ENCODE measurements at places on chromosomes 11 and 22.
A peak's percentile ranks its signal among the peaks of the same experiment; 100 is the strongest.

DNA sequence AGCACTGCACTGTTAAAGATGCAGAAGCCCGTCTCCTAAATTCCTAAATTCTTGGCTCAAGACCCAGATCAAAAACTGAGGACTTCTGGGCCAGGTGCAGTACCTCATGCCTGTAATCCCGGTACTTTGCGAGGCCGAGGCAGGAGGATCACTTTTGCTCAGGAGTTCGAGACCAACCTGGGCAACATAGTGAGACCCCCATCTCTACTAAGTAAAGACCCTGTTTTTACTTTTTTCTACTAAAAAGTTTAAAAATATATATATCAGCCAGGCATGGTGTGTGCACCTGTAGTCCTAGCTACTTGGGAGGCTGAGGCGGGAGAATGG is 29.7 kb downstream of the PDGFB start:
- no peak for DNase-seq

DNA sequence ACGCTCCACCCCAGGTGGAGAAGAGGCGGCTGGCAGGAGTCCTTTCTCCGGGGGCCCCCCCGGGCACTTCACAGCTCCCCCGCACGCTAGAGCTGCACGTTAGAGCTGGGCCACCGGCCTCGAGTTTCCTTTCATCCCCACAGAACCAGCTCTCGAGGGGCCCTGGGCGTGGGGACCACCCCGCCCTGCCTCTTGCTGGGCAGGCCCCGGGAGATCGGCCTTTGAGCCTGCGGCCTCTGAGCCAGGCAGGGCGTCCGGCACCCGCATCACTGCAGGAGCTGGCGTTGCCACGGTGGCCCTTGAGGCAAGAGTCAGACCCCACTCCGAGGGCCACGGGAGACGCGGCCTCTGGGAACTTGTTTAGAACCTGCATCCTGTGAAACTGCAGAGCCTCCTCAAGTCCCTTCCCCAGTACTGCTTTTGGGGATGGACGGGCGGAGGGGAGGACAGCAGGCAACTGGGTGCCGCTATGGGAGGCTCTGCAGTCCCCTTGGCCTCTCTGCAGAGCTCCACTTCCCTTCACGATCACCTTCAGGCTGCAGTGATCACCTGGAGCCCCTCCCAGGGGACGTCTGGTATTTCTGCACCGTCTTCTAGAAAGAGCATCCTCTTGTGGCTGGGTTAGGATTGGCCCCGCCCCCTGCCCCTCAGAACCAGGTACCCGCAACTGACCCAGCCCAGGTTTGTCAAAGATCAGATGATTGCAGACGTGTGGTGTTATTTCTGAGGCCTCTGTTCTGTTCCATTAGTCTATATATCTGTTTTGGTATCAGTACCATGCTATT is 13.9 kb upstream of the GAL start:
- DNase-seq, result no peak

GRCh38 chr11:3134218-3134621 is 30.9 kb downstream of the OSBPL5 start:
- DNase-seq, result no peak

- peak; percentile 32 for DNase-seq
Observed at GRCh38 chr22:39471381-39472141, 14.7 kb downstream of the MGAT3 start.

- no peak for DNase-seq
Observed at GRCh38 chr11:76636826-76637460, 33.6 kb downstream of the LRRC32 start.

DNA sequence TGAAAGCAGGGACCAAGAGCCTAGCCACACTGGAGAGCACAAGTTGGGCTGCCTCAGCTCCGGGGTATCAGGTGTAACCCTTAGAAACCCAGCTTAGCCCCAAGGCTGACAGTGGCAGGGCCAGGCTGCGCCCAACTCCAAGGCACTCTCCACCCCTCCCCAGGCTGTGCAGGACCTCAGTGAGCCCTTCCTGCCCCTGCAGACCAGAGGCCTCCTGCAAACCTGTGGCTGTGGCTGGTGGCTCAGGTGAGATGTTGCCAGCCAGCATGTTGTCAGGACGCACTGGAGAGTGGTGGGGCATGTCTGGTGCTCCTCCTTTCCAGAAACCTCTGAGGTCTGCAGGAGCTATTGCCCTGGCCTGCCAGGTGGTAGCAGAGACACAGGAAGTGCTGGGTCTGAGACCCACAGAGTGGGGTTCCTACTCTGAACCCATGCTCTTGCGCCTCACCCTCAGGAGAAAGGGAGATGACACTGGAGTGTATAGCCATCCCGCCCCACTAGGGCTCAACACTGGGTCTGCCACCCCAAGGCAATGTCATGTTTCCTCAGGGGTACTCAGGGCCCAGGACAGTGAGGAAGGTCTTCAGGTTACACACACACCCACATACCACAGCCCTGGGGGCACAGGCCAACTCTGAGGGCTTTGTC is 2.4 kb upstream of the SCARF2 start:
- DNase-seq, result no peak

GRCh38 chr11:4087551-4087950 is 7.0 kb upstream of the RRM1 start:
- no peak for DNase-seq

DNA sequence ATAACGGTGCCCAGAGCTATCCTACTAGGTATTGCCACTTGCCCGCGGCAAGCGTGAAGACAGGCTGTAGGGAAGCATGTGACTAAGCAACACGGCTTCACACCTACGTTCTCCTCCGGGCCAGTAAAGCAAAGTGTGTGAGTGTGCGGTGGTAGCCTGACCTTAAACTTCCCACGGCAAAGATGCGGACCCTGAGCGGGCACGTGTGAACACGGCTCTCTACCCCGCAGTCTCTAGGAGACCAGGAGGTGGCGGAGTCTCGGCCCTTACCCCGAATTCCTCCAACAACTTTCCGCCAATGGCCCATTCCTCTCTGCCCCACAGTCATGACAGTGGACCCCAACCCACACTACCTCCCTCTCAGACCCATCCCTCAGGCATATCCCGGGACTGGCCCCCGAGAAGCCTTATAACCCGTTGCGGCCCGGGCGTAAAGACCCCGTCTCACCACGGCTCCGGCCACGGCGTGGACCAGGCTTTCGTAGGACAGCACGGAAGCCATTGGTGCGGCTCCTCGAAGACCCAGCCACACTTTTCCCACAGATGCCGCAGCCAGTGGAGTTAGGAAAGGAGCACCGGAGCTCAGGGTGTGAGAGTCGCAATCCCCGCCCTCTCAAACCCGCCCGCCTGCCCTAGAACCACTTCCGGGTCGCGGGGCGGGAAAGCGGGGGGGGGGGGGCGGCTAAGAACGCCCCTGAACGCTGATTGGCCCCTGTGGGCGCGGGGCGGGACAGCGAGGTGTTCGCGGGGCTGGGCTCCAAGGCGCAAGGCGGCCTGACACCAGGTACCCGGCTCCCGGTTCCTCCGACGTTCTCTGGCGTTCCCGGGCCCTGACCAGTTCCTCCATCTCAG is at the start of gene SLC25A17:
TSS of gene SLC25A17 (minus strand) at position 600 of the 852 bp plus-strand sequence. CDS start at position 502, 98 bp downstream.
- peak; percentile 59 for DNase-seq

DNA sequence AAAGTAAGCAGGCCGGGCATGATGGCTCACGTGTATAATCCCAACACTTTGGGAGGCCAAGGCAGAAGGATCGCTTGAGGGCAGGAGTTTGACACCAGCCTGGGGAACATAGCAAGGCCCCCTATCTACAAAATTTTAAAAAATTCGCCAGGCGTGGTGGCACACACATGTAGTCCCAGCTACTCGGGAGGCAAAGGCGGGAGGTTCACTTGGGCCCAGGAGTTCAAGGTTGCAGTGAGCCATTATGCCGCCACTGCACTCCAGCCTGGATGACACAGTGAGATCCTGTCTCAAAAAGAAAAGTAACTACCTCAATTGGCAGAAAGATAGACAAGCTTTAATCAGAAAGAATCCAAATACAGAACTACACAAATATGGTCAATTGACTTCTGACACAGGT is 31.0 kb downstream of the CADM1 start:
- DNase-seq, result no peak

- DNase-seq, result no peak
Observed at GRCh38 chr11:70747285-70747684, 349.0 kb downstream of the CTTN start.

DNA sequence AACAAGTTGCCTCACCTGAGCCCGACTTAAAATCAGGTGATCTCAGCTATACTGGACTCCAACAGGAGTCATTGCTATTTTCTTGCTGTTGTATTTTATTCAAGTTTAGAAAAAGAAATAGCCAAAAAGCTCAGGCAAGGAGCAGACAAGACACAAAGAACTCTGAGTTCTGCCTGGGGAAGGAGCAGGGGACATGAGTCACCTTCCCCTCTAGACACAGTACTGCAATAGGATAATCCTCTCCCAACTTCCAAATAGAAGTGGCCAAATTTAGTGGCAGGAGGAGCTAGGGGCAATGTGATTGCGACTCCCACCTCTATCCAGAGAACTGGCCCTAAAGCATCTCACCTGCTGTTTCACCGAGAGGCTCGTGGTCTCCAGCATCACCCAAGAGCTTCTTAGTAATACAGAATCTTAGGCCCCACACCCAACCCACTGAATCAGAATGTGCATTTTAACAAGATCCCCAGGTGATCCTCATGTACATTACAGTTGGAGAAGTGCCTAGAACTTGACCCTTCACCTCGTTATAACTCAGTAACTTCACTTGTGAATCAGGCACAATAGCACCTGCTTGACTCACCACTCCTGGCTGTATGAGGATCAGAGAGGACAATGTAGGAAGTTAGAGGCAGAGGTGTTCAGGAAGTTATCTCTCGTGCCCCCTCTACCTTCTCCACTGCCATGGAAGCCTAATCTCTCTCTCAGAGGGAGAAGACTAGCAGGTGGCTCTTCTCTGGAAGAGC is 56.8 kb upstream of the FBXO3 start:
- DNase-seq, result no peak

GRCh38 chr22:26957897-26958296 is 300.5 kb downstream of the MIAT start:
- DNase-seq, result no peak

- DNase-seq, result peak; percentile 45
Observed at GRCh38 chr22:31148953-31149627, 8.8 kb upstream of the PLA2G3 start.

DNA sequence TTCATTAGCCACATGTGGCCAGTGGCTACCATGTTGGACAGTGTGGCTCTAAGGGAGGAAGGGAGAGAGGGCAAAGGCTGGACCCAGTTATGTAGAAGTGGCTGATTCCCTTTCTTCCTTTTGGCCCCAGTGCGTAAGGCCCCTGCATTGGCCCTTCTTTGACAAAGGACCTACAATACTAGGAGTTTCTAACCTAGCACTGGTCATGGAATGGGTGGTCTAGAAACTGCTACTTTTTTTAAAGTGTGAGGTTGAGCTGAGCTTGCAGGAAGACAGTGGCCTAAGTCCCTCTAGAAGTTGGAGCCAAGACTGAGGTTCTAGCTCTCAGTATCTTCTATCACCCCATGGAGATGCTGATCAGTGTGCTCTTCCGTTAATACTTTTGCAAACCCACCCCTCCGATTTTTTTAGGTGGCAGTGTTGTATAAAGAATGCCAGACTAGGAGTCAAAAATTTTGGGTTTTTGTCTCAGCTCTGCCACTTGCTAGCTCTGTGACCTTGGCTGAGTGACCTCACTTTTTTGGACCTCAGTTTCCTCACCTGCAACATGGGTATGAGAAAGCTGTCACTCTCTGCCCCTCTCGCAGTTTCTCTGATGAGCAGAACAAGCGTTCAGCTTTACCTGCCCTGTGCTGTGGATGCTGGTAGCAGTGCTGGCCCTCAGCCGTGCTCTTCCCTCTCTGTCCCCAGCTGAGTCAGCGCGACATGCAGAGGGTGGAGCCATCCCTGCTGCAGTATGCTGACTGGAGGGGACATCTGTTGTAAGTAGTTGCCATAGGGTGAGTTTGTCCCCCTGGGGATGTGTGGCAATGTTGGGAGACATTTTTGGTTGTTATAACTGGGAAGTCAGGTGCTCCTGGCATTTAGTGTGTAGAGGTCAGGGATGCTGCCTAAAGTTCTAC is 6.9 kb downstream of the ACCS start:
- DNase-seq, result no peak

DNA sequence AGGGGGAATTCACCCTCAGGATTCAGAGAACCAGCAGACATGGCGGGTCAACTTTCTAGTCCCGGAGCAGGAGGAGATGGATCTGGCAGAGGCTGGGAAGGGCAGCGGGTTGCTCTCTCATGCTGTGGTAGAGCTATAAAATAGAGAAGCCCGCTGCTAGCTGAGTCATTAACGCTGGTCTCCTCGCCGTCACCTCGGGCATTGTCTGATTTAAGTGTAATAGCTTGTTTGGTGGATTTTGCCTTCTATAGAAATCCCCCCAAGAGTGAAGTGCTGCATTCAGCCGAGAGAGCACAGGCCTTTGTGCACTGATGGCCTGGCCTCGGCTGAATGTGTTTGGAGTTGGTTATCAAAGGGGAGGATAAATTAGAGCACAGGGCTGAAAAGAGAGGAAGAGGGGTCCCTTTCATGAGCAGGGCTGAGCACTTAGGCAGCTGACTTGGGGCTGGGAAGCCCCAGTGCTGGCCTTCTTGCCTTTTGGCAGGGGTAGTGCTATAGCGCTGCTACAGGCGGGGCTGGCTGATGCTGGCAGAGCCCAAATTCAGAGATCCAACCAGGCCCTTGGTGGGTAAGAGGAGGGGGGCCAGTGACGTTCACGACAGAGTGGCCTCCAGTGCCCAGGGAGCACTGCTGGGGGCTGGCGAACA is 161.1 kb upstream of the CADM1 start:
- DNase-seq, result no peak

DNA sequence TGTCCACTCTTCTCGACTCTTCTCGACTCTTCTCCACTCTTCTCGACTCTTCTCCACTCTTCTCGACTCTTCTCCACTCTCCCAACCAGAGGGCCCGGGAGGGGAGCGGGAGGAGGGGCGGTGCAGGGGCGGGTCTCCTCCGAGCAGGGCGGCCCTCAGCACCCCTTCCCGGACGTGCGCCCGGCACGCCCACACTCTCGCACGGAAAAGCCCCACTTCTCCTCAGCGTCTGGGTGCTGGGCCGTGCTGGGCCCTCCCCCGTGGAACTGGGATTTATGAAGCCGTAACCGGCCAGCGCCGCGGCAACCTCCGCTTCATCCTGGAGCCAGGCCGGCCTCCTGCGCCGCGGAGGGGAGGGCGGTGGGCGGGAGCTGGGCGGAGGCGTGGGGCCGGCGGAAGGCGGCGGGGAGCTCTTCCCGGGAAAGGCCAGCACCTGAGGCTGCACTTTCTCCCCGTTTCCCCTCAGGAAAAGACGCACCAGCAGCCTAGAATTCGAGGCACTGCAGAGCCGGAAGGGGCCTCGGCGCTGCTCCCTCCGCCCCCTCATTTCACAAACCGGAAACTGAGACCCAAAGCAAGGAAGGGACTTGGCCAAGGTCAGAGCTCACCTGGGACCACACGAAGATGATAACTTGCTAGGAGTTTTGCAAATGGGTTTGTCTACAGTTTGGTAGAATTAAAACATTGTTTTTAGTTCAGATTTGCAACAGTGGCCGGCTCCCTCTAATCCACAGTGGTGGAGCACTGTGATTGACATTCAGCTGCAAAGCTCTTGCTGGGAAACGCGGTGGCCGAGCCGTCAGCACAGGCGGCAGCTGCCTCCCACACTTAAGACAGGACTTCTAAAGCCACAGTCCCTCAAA is 31.6 kb upstream of the JAM3 start:
- peak; percentile 51 for DNase-seq

GRCh38 chr11:100761841-100762240 is 74.8 kb downstream of the ARHGAP42 start:
- DNase-seq, result no peak

- peak; percentile 23 for DNase-seq
Observed at GRCh38 chr11:93846411-93846810, 4.0 kb downstream of the VSTM5 start.
